Heart left ventricle (tissue), 16 donors: ENCODE measurements at places on chromosomes 5 and 9.

DNA sequence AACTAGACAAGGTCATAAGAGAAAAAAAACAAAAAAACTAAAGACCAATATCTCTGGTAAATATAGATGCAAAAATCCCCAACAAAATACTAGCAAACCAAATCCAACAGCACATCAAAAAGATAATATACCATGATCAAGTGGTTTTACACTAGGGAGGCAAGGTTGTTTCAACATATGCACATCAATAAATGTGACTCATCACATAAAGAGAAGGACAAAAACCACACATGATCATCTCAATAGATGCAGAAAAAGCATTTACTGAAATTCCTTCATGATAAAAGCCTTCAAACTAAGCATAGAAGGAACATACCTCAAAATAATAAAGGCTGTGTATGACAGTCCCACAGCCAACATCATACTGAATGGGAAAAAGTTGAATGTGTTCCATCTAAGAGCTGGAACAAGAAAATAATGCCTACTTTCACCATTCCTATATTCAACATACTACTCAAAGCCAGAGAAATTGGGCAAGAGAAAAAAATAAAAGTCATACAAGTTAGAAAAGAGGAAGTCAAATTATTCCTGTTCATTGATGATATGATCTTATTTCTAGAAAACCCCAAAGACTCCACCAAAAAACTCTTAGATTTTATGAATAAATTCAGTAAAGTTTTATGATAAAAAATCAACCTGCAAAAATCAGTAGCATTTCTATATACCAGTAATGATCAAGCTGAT is 72.2 kb upstream of the FAM169A start:
- DNase-seq = no peak

DNA sequence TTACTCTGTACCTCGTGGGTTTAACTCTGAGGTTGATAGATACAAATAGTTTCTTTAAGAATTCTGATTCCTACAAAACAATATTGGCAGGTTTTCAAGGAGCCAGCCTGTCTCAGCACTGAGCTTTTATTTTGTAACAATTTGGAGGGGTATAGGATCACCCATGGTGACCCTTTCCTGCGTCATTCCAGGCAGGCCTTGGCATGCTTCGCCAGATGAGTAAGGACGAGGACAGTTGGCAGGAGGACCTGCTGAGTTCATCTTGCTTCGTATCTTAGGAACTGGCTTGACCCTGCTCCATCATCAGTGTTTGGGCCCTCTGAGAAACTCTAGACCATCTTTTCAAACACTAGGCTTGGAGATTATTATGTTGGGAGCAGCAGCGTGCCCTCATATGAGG is 17.9 kb downstream of the ZNF462 start:
- no peak for DNase-seq

GRCh38 chr9:112378328-112379176 is 1.4 kb upstream of the HSDL2 start:
- no peak for DNase-seq

GRCh38 chr9:21392270-21392669 is 7.1 kb upstream of the IFNA2 start:
- DNase-seq = no peak

- DNase-seq = no peak
Measured at GRCh38 chr9:78097541-78097940, 65.9 kb upstream of the GNAQ start.

GRCh38 chr5:96717874-96718273 is 55.7 kb downstream of the CAST start:
- no peak for DNase-seq

GRCh38 chr5:157602505-157602904 is 26.9 kb upstream of the ADAM19 start:
- DNase-seq = no peak

- DNase-seq = no peak
Measured at GRCh38 chr9:9091387-9091786, 1291.8 kb upstream of the DMAC1 start.

DNA sequence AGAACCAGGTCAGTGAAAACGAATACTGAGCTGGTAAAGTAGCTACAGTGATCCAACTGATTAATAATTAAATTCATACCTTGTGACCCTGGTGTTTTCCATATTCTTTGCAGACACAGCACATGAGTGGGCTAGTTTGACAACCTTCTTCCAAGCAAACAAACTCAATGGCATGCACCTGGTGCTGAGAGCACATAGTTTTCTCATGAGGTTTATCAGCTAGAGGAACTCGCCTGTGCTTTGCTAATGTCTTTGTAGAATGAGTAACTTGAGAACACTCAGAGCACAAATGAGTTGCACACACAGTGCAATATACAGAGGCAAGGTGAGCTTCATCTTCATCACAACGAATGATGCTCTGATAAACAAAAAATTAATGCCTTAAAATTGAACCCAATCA is 12.6 kb downstream of the TRIM23 start:
- no peak for DNase-seq

- DNase-seq = no peak
Measured at GRCh38 chr5:160628619-160628968, 206.9 kb downstream of the PTTG1 start.

DNA sequence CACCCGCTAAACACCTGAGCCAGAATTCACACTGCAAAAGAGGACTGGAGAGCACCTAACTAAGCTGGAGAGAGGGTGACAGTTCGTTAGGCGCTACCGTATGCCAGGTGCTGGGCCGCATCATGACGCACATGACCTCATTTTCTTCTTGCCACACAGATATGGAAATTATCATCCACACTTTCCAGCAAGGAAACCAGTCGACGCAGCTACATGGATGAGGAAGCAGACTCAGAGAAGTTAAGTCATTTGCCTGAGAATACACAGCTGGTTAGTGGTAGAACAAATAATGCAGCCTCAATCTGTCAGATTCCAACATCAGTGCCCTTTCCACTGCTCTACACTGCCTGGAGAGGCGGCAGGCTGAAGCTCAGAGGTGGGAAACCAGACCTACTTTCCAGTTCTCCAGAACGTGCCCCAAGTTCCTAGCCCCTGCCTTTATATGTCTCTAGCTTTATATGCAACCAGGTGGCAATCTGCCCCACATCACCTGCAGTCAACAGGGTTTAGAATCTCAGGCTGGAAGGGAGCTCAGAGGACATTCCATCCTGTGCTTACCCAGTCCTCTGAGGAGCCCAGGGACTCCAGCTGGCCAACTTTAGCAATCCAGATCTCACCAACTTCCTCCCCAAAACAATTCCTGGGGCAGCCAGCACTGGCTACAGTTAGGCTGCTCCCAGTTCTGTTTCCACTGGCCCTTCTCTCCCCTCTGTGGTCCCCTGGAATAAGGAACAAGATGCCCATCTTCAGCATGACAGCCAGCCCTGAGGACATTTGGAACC is 8.8 kb downstream of the TNIP1 start:
- no peak for DNase-seq

DNA sequence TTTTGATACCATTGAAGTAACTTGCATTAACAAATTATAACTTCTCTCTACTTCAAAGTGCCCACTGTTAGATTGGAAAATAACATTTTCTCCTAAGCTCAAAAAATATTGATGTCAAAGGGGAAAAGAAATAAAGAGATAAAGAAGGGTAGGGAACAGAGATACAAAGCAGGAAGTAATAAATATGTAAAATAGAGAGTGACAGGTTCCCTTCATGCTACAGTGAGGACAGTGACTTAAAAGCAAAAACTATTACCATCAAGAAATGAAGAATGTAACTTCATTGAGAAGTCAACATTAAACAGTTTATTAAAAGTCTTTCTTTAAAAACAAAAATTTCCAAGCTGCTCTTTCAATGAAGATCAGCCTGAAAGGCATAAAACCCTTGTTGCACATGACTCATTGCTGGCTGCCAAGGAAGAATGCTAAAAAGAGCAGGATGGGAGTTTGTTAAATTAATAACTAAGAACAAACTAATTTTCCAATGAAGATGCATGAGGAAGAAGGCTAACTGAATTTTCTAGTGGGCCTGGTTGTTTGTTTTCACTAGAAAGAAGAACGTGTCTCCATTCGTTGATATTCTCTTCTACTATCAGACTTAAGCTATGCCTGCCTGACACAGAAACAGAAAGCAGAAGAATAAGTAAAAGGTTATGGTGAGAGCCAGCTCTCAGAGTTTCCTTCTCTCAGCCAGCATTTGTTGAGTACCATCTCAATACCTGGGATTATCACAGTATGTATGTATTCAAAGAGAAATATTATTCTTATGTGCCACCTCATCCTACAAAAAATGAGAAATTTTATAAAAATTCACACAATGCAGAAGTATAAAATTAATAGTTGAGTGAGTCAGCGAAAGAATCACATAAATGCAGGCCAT is 197.8 kb upstream of the NREP start:
- no peak for DNase-seq

- DNase-seq = no peak
Measured at GRCh38 chr5:67875601-67876000, 340.0 kb upstream of the PIK3R1 start.

DNA sequence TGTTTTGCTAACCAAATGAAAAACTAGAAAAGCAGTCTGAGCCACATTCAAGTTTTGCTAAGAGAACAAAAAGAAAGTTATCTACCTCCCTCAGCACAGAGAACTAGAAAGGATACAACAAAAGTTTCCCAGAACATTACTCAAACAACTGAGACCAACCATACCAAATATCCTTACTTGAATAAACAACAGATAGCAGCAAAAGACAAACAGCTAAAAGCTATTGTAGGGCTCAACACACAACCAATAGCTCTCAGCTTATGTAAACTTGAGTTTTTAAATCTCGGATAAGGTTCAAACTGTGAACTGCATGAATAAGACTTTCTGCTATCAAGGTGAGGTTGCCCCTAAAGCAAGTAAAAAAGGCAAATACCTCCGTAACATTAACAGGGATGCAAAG is 3.5 kb downstream of the EPB41L4A start:
- no peak for DNase-seq

GRCh38 chr9:129464972-129465833 is 155.7 kb downstream of the C9orf50 start:
- peak; percentile 42 for DNase-seq

GRCh38 chr5:7970816-7971215 is 101.9 kb downstream of the MTRR start:
- DNase-seq = no peak

DNA sequence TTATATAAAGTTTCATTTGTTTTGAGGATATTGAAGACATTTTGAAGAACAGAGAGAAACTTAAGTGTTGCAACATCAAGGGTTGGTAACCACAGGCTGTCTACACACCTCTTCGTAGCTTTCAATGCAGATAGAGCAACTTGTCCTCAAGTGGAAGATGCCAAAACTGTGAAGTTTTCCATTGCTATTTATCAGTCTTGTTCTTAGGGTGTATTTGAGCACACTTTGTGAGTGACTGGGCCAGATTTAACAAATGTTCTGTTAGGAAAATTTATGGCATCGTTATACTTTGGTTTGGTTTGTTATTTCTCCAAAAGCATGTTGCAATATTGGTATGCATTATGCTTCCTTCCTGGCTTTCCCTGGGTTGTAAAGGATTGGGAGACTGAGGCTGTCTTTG is 31.6 kb downstream of the NNT start:
- no peak for DNase-seq

DNA sequence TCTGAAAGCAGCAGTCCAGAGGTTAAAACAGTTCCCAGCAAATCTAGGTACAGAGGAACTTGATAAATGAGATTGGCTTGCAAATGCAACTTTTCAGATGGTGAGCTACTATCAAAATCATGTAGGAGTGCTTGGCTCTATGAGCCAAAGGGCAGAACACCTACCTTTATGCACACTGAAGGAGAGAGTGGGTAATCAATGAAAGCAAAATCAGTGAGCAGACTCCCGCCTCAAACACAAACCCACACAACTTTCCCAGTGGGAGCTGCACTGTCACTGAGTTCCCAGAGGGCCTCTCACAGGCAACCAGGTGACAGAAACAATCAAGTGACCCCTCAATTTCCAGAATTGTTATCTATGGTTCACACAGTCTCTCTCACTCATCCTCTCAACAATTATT is 8.5 kb downstream of the ARL15 start:
- DNase-seq = no peak

- DNase-seq = no peak
Measured at GRCh38 chr5:61319388-61320146, 12.5 kb upstream of the ZSWIM6 start.

DNA sequence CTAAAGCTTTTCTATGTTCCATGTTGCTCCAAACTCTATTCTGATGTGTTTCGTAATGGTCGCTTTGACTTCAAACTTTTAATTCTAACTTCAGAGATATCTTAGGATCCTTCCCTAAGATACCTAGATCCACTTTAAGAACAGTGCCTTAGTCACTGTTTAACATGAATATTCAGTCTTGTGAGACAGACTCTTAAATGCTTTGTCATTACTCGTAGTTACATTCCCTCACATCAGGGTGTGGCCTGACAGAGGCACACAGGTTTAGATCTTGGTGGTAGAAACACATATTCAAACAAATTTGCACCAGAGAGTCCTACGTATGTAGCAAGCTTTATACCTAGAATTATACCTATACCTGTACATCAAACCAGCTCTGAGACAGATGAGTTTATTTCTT is 687.0 kb upstream of the C9orf72 start:
- DNase-seq = no peak

GRCh38 chr5:95369782-95370181 is 21.4 kb upstream of the FAM81B start:
- DNase-seq = no peak
